HL-60 (cell line): ENCODE measurements at places on chromosomes 3 and 15.

- DNase-seq = no peak
Measured at GRCh38 chr3:13179181-13179580, 106.0 kb upstream of the IQSEC1 start.

DNA sequence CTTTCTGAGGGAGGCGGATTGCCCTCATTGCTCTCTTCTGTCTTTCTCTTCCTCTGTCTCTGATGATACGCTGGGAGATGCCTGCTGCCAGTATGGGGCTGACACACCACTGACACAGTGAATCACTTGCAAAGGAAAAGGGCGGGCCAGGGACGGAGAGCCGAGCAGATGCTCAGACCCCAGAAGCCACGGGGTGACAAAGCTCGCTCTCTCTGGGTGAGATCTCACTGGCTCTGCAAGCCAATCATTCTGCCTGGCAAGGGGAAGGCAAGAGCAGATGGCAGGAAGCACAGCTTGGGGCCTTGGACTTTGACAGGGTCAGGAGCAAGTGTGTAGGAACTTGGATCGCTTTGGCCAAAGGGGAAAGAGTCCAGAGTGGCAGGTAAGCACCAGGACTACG is 198.7 kb downstream of the NTRK3 start:
- no peak for DNase-seq

DNA sequence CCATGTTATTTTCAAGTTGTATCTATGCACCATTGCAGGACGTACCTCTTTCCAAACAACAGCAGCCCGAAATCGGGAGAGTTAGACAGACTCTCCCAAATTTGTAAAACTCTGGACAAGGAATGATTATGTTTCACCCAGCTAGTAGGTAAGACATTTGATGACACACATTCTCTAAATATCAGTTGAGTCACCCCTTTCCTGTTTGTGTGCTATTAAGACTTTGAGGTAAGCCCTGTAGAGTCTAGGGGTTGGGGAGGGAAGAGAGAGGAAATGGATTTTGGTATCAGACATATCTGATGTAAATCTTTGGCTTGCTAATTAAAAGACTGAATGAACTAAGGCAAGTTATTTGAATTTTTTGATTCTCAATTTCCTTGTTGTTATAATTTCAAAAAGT is 999.0 kb downstream of the TUSC7 start:
- no peak for DNase-seq

GRCh38 chr3:108124337-108125152 is 33.7 kb upstream of the CD47 start:
- peak; percentile 80 for DNase-seq

GRCh38 chr3:195542316-195542697 is 818 bp downstream of the PPP1R2 start:
- DNase-seq = peak; percentile 23

- DNase-seq = no peak
Measured at GRCh38 chr15:28082891-28083684, 16.0 kb downstream of the OCA2 start.

DNA sequence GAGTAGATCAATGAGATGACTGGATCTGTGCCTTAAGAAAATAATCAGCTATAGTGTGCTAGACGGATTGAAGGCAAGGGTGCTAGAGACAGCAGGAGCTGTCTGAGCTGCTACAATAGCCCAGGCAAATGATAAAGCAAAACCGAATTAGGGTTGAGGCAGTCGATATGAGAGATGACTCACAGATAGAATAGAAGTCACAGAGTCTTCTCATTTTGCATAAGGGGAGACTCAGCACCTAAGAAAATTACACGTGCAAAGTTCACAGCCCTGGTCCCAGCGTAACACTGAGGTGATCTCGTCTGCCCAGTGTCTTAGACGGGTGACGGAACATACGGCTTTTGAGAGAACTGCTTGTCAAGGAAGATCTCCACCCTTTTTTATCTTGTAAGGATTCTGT is 11.6 kb downstream of the LPP start:
- DNase-seq = no peak

DNA sequence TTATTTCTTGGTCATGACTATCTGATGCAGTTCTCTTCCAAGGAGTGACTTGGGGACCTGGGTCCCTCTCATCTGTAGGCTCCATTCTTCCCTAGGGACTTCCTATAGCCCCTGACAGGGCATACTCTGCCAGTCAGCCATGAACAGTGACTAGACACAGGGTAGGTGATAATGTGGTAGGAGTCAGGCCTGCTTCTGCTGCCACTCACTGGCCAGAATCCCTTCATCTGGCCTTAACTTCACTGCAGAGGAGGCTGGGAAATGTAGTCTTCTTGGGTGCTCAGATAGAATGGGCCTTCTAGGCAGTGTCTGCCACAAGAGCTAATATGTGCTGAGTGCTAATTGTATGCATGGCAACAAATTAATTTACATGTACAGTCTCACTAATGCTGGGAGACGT is 84.5 kb downstream of the CACNA2D3 start:
- no peak for DNase-seq

GRCh38 chr3:106376016-106376570 is 507.3 kb upstream of the CBLB start:
- DNase-seq = no peak

DNA sequence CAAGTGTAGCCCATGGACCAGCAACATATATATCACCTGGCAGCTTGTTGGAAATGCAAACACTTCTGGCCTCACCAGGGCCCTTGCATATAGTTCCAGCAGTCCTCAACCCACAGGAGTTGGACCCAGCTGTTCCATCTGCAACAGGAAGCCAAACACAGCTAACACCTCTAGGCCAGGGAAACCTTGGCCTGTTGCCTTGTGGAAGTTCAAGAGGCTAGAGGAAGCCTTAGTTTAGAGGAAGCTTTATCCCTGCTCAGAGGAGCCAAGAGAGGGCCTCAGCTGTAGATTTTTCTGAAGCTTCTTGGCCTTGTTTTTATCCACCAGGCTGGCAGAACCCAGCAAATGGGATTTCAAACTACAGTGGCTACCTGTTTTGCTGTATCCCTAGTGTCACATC is 11.4 kb downstream of the FHIT start:
- DNase-seq = no peak

DNA sequence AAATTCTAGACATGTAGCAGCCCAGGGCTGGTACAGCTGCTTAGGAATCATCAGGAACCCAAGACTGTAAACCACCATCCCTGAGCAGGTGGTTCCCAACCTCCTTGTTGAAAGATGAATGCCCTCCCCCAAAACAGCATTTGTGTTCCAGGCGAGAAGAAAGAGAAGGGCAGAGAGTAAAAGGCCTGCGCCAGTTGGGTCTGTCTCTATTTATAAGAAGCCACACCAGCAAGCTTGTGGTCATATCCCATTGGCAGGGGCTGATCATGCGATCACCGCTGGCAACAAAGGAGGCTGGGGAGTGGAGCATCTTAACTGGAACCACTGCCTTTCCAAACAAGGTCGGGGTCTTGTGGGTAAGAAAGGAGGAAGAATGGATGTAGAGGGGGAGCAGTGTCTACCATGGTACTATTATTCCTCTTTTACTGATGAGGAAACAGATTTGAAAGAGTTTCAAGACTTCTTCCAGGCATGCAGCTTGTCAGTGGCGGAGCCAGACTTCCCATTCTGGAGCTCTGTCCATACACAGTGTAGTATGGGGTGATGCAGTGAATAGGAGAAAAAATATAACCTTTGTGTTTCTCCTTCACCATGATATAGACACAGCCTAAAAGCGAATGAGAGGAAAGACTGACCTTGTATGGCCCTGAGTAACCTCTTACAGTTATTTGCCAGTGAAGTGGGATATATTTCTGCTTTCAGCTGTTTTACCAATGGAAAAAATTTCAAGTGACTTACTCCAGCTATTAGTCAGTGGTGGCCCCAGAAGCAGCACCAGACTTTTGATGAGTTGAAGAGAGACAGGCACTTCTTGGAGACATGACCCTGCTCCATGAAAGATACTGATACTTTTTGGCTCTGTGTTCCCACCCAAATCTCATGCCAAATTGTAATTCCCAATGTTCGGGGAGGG is 222.6 kb downstream of the ABHD5 start:
- DNase-seq = no peak

- no peak for DNase-seq
Measured at GRCh38 chr3:65305836-65306235, 618.0 kb upstream of the ADAMTS9 start.

DNA sequence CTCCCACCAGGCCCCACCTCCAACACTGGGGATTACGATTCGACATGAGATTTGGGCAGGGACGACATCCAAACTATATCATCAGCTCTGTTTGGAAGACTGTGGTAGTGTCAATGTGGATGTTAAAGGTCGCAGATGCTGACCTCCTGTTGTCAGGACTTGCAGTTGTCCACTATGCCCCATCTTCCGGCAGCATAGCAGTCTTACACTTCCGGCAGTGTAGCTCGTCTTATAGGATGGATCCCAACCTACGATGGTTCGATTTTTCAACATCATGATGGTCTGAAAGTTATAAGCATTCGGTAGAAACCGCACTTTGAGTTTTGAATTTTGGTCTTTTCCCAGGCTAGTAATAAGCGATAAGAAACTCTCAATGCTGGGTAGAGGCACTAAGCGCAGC is 20.6 kb downstream of the CLRN1 start:
- DNase-seq = no peak

- DNase-seq = no peak
Measured at GRCh38 chr3:170606675-170607074, 20.8 kb upstream of the SLC7A14 start.

DNA sequence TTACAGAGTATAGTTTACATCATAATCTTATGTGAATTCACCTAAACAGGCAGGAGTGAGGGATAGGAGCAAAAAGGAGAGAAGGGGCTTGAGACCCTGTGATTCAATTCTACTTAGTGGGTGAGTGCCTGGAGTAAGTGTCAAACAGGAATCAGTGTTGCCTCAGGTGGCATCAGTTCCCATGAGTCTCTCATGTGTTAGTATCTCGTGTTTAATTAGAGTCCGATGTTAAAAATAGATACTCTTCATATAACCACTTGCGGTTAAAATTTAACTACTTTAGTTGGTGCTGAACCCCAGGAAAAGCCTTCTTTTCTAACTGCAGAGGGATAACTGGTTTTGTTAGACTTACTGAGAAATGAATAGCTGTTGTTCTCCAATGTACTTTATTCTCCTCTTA is 251.5 kb downstream of the SUCLG2 start:
- DNase-seq = no peak

DNA sequence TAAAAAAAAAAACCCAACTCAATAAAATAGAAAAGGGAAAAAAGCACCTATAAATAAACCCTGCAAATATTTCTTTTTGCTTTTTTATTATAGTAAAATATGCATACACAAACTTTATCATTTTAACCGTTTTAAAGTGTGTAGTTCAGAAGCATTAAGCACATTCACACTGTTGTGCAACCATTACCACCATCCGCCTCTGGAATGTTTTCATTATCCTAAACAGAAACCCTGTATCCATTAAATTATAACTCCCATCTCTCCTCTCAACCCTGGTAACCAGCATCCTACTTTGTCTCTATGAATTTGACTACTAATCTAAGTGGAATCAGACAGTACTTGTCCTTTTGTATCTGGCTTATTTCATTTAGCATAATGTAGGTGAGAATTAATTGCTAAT is 15.0 kb downstream of the CDCP1 start:
- DNase-seq = no peak

GRCh38 chr3:58157700-58158099 is 53.1 kb downstream of the DNASE1L3 start:
- DNase-seq = no peak

- DNase-seq = no peak
Measured at GRCh38 chr15:28934645-28935044, 48.9 kb downstream of the APBA2 start.

DNA sequence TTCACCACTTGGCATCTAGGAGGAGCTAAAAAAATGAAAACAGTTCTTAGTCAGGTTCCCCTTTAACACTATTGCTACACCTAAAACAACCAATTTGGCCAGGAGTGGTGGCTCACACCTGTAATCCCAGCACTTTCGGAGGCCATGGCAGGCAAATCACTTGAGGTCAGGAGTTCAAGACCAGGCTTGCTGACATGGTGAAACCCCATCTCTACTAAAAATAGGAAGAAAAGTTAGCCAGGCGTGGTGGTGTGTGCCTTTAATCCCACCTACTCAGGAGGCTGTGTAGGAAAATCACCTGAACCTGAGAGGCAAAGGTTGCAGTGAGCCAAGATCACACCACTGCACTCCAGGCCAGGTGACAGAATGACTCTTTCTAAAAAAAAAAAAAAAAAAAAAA is 124.1 kb downstream of the DGKG start:
- DNase-seq = no peak

GRCh38 chr3:127679534-127680145 is 6.9 kb downstream of the ABTB1 start:
- DNase-seq = no peak

DNA sequence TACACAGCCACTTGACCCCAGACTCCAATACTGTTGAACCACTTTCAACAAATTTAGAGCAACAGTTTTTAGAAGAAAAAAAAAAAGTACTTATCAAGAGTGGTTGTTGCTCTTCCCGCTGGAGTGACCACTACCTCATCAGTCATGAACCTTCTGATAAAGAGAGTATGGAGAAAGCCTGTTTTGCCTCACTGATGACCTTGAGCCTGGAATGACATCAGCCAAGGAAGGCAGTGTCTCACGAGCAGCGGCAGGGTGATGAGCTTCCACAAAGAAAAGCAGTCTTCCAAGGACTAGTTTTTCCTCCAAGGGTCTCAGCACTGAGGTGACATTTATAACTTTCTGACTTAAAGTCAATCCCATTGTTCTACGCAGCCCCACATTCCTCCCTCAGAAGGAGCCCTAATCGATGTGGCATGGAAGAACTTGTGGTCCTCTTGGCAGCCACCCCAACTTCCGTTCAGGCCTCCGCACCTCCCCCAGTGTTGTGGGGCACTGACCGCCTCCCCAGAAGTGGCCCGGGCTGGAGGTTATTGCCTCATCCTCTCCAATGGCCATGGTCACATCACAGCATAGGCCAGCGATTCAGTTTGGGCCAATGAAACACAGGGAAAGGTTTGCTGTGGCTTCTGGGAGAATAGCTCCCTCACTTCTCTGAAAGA is 1.8 kb upstream of the CYP11A1 start:
- no peak for DNase-seq

DNA sequence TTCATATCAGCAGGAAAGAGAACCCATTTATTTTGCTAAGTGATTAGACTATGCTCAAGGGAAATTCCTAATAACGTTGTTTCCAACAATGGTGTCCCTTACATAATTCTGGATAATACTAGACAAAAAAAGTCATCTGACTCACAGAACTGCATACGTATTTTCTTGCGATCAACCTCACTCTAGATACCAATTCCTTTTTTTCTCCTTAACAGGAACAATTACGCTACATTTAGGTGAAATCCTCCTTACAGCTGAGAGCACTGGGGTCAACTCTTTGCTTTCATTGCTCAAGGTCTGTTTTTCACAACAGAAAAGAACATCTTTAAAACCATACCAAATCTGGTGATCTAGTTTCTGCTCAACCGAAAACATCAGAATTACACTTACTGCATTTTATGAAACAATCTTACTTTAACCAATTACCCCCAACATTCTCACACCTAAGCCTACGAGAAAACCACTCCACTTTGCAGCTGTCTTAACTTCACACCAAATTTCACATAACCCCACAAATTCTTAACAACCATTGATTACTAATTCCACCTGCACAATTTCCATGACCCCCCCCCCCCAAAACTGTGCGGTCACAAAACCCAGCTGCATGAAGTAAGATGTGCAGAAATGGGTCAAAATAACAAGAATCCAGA is 61.2 kb upstream of the ICE2 start:
- no peak for DNase-seq

- DNase-seq = no peak
Measured at GRCh38 chr3:141981084-141981483, 104.6 kb downstream of the ATP1B3 start.

- DNase-seq = no peak
Measured at GRCh38 chr3:172134352-172134751, 95.0 kb downstream of the FNDC3B start.

GRCh38 chr15:40337597-40337996 is 3.1 kb downstream of the CCDC9B start:
- no peak for DNase-seq

- no peak for DNase-seq
Measured at GRCh38 chr3:127101411-127102187, 91.3 kb upstream of the PRR23E start.
